ENCODE measurements at places on chromosomes 4 and X.
A peak's percentile ranks its signal among the peaks of the same experiment; 100 is the strongest.

DNA sequence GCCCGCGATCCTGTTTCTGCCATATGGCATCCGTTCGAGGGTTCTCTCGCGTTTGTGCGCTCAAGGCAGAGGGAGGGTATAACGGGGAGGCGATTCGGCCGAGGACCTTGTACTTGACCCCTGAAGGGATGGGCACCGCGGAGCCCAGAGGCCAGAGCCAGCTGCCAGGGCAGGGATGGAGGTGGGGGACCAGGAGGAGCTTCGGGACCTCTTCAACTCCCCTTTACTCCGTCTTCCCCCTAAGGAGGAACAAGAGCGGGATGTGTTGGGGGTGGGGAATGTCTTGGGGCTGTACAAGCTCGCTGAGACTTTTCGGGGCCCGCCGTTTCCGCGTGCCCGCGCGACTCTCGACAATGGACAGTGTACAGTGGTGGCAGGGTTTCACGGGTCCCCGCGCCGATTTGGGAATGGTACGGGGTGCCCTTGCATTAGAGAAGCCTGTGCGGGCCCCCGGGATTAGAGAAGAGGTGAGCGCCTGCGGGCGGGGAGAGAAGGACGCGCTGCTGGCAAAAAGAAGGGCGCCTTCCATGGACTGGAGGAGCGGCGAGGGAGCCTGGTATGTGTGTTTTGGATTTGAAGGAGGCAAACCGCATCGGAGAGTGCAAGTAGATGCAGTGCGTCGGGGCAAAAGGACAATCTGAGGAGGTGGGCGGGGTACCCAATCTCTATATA lies 760 bp downstream of the UGT8 start:
- DNase-seq = no peak

- no peak for DNase-seq
Measured at GRCh38 chr4:169047956-169048355, 37.9 kb upstream of the CBR4 start.

DNA sequence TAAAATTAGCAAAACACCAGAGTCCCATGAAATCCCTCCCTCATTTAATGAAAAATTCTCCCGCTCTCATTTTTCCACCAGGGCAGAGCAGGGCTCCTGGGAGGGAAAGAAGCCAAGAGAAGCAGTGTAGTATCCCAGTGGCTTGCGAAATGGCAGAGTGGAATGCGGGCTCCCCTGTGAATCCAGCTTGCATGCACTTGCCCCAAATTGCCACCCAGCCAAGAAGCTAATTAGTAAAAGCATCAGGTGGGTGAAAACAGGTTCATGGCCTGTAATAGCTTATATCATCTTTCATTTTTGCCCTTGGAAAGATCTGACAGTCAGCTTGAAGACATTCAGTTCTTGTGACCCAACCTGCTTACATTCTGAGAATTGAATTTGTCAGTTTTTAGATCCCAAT lies 10.1 kb downstream of the AMOT start:
- no peak for DNase-seq

- DNase-seq = no peak
Measured at GRCh38 chrX:12899506-12899905, 6.9 kb upstream of the TLR8 start.

DNA sequence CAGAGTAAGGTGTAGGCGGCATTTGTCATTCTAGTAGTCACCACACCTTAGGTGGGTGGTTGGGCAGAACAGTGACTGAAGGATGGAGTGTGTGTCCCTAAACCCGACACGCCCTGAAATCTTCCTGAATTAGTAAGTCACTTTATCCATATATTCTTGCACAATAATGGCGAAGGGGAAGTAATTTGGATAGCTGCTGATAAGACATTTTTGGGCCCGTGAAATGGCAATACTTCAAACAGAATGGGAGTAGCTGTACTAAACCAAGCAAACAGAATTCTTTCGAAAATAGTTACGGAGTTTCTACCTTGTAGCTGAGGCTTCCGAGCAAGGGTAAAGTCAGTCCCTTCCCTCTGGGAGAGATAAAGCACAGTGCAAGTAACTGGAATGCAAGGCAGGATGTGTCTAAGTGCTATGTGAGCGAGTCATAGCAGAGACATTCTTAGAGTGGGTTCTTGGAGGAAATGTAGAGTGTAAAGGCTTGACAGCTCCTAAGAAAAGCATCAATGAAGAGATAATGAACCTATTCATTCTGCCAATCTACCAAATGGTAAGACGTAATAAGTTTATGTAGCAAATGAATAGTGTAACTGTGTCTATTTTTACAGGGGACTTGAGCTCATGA lies 72.8 kb downstream of the CLCN5 start:
- no peak for DNase-seq

GRCh38 chr4:147693218-147693617 lies 9.3 kb upstream of the PRMT9 start:
- DNase-seq = no peak

GRCh38 chrX:13990126-13990800 lies 39.4 kb downstream of the GEMIN8 start:
- no peak for DNase-seq

- no peak for DNase-seq
Measured at GRCh38 chrX:20267931-20268701, 1.4 kb upstream of the RPS6KA3 start.

GRCh38 chrX:7330556-7330955 lies 182.6 kb upstream of the PUDP start:
- no peak for DNase-seq

DNA sequence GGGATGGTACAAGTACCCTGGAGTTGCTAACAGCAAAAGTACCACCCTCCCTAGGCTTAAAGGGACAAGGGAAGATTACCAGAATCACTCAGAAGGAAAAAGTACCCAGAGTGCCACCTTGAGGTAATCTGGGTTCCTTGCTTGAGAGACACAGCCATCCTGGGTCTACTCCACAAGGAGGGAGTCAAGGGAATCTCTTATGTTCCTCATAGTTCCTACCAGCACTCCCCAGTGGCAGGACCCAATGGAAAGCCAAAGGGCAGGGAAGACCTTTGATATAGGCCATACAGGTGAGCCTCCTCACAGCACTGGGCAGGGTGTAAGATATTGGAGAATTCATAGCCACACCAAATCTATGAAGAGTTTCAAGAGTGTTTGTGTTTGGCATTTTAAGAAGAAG lies 5.7 kb downstream of the IL2 start:
- no peak for DNase-seq

GRCh38 chrX:74535408-74536151 lies 78.8 kb downstream of the RLIM start:
- DNase-seq = peak; percentile 85

DNA sequence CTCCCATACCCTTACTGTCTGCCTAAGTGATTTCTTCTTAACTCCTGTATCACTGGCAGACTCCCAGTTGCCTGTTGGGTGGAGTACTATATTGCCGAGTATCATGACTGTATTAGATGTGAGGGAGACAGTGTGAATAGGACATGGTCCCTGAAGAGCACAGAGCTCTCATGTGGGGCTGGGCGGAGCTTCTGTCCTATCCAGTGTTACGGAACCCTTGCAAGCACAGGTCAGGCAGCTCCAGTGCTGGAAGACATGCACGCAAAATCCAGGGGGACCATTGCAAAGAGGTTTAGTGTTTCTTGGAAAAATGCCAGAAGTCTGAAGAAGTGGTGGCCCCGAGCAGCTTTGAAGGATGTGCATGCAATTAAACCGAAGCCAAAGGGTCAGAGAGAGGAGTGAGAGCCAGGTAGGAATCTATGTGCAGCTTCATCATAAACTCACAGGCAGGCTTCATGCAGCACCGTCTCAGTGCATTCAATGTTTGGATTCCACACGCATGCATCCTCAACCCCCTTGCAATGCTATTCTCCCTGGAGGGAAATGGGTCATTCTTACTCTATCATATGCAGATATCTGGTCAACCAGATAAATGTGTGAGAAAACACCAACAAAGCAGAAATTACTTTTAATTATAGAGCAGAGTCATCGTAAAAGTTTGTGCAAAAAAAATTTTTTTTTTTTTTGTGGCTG lies 49.7 kb upstream of the DHRSX start:
- DNase-seq = no peak

DNA sequence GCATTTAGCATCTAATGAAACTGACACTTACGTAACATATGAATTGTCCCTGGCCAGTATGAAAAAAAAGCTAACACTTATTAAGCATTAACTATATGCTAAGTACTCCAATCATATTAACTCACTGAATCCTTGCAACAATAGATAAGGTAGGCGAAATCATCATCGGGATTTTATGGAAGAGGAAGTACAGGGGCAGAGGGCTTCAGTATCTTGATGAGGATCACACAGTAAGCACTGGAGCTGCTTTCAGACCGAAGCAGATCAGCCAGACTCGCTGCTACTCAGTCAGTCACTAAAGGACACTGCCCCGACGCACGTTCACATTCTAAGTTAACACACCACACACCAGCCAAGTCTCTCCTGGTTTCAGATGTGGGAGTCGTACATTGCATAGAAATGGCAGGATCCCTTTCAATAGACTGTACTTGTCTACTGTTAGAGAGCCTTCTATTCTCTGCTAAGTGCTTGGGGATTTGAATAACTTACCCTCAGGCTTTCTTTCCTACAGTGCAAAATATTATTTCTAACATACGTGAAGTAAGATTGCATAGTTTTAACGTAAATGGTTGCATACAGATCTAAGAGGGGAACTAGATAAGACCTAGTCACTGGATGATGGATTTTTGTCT lies 540.2 kb upstream of the TENM3 start:
- no peak for DNase-seq
